ENCODE measurements at places on chromosomes 5 and 9.

GRCh38 chr9:35026671-35027070, 37.1 kb downstream of the DNAJB5 start:
- DNase-seq = no peak

DNA sequence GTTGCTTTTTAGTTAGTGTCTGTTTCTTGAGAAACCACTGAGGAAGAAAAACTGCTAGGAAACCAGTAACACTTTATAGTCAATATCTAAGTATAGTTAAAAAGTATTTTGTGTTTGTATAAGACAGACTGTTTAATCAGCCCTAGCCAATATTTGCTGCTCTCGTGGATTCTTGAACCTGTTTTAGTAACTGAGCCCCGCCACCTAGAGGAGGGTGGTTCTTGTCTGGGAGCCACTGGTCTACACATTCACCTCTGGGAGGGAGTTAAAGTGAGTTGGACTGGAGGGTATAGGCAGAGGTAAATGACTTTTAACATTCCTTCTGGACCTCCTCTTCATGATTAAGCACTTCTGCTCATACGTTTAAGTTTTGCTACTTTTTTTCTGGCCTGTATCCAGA, 117.2 kb downstream of the SPATA31D1 start:
- DNase-seq = peak; percentile 38

DNA sequence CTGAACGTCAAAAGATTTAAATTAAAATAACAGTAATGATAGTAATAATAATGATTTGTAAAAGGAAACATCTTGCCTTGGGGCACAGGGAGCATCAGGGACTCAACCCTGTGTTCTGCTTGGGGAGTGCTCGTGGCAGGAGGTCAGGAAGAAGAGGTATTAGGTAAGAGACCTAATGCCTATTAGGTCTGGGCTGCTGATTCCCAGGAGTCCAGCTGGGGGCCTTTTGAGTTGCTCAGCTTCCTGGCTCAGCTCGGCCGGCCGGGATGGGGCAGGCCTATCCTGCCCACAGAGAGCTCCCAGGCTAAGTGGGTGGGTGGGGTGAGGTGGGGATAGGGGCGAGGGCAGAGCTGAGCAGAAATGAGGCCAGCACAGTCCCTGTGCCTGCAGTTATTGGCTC, 17.5 kb downstream of the LMX1B start:
- DNase-seq = no peak

- DNase-seq = no peak
Measured at GRCh38 chr5:145989428-145989827, 53.0 kb downstream of the SH3RF2 start.

DNA sequence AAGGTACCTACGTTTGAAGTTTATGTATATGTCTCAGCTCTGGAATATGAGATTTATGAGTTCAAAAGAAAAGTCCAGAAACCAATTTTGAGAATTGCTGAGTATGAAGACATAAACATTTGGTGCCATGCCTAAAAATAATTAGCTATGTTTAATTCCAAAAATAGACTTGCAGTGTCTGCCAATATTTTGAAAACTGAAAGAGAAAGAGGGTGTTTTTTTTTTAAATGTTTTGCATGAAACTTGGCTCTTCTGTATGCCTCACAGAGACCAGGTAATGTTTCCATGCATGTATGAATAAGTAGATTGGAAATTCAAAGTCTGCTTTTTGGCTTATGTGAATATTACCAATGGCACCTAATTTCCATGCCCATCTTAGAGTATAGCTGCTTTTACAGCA, 634.4 kb upstream of the C9orf72 start:
- no peak for DNase-seq

- no peak for DNase-seq
Measured at GRCh38 chr5:108259306-108259705, 122.6 kb downstream of the FBXL17 start.

All from body of pancreas (tissue), 4 donors.